ENCODE measurements at places on chromosomes 13 and 19.

DNA sequence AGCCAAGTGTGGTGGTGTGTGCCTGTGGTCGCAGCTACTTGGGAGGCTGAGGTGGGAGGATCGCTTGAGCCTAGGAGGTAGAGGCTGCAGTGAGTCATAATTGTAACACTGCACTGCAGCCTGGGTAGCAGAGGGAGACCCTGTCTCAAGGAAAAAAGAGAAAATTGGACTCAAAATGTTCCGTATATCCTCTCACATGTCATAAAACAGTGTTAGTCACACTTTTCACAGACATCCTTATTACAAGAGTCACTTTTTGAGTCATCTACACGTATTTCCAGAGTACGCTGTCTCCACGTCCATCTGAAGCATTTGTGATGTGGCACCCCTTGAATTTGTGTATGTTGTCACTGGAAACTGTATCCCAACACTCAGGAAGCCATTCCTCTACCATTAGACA is 133.0 kb downstream of the SIPA1L3 start:
- no peak for DNase-seq

GRCh38 chr19:50909240-50910070 is 1.7 kb downstream of the KLK4 start:
- DNase-seq, result no peak

GRCh38 chr13:98370806-98371515 is 193.9 kb upstream of the RNF113B start:
- no peak for DNase-seq

DNA sequence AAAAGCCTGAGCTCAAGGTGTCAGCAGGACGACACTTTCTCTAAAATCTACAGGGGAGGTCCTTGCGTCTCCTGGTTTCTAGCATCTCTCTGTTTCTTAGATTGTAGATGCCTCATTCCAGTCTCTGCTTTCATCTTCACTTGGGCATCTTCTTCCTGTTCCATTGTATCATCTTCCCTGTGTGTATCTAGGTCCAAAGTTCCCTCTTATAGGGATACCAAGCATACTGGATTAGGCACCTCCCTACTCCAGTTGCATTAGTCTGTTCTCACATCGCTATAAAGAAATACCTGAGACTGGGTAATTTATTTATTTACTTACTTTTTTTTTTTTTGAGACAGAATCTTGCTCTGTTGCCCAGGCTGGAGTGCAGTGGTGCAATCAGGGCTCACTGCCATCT is 91.3 kb upstream of the ABCC4 start:
- no peak for DNase-seq

DNA sequence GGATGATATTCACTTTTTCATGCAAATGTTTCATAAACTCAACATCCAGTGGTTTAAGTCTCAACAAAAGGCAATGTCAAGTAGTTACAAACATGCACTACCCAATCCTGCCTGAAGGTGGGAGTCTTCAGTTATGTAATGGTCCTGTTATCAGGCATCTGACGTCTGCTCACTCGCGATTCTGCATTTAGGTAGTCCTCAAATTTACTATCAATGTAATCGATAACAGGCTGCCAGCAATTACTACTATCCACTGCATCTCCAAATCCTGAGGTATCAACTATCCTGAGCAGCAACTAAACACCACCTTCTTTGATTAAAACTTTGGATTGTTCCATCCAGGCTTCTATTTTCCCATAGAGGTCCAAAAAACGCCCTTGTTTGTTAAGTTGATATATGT is 51.2 kb downstream of the NLRP12 start:
- peak; percentile 11 for DNase-seq

DNA sequence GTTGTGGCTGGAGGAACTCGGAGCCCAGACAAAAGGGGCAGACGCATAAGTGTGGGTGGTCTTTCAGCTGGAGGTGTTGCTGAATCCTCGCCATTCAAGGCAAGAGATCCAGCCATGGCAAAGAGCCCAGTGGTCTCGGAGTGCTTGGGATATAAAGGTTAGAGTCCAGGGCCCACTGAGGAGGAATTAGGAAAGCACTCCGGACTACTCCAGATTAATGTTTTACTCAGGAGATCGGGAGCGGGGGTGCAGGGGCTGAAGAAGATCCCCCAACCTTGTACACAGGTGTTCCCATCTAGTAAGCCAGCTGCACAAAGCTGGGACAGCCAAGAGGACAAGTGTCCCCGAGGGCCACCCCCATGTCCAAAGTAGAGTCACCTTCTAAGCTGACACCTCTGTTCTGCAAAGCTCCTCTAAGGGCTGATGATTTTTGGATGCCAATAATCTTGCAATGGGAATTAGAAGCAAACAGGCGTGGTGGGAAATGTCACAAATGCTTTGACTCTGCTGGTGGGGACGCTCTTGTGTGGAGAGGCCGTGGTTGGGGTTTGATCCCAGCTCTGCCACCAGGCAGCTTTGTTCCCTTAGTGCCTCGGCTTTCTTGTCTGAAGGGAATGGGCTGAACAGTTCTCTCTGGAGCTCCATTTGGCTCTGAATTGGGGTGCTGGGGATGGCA is 194.3 kb upstream of the SOX1 start:
- no peak for DNase-seq

DNA sequence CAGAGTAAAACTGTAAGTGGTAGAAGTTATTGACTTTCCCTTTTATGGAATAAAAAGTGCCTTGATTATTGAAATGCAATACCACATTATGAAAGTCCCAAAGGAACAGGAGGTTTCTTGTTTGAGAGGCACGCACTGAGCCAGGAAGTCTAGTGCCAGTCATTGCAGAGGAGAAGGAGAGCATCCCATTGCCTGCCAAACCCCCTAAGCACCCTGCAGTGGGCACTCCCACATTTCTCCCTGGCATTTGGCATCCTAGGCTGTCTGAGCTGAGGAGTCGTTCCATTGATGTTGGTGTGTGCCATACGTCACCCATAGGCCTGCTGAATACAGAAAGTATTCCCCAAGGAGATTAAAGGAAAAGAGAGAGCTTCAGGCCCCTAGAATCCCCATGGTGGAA is 85.7 kb upstream of the MBNL2 start:
- DNase-seq, result no peak

DNA sequence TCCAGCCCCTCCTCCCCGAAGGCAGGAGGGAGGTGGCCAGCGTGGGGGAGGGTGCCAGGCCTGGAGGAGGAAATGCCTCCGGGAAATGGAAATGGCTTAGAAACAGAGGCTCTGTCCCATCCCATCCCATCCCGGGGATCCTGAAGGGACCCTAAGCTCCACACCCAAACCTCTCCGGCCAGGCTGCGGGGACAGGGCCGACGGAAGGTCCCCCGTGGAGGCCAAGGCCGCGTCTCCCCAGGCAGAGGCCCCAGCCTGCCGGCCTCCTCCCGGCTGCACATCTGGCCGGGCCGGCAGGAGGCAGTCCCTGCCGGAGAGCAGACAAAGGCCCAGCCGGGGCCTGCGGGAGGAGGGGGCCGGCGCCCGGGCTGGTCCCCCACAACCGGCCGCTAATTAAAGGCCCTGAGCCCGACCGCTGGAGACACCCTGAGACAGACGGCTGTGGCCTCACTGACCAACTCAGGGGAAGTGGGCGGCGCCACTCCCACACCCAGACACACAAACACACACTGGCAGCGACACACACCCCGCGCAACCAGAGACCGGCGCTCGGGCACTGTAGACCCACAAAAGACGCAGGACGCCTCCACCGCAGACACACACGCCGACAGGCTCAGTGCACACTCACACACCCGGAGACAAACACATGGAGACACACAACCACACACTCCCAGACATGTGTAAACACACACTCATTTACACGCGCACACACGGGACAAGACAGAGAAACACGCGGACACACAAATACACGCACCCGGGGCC is 1.1 kb downstream of the ADAMTS10 start:
- no peak for DNase-seq

DNA sequence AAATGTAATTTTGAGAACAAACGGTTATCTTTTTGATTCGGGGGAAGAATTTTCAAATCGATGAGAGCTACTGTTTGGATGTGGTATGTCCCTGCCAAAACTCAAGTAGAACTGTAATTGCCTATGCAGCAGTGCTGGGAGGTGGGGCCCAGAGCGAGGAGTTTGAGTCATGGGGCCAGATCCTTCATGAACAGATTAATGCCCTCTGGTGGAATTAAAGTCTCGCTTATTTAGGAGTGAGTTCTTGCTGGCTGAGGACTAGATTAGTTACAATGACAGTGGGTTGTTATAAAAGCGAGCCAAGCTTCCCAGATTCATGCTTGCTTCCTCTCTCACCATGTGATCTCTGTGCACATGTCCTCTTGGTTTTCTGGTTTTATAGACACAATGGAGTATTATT is 11.8 kb upstream of the PRR20A start:
- DNase-seq, result no peak

DNA sequence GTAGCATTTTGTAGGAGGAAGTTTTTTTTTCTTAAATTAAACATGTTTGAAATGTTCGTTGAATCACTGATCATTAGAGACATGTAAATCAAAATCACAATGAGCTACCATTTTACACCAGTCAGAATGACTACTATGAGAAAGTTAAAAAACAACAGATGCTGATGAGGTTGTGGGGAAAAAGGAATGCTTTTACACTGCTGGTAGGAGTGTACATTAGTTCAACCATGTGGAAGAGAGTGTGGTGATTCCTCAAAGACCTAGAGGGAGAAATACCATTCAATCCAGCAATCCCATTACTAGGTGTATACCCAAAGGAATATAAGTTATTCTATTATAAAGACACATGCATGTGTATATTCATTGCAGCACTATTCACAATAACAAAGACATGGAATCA is 122.0 kb upstream of the ARGLU1 start:
- no peak for DNase-seq

- no peak for DNase-seq
These were observed 5.8 kb upstream of the DAPK3 start for GRCh38 chr19:3976495-3977241.

- DNase-seq, result no peak
These were observed 244.5 kb downstream of the OXGR1 start for GRCh38 chr13:96749825-96750224.

DNA sequence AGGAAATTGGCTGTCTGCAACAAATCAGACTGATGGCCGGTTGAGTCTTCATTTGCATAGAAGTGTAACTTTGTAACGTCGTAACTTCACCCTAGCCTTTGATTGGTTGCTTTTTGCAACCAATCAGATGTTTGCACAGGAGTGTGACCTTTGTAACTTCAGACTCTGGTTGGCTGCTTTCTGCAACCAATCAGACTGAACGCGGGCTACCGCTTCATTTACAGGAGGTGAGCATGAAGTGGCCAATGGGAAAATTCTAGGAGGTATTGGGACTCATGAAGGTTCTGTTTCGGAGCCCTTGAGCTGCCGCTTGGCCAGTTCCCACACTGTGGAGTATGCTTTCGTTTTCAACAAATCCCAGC is 441 bp upstream of the ZNF559 start:
- no peak for DNase-seq

DNA sequence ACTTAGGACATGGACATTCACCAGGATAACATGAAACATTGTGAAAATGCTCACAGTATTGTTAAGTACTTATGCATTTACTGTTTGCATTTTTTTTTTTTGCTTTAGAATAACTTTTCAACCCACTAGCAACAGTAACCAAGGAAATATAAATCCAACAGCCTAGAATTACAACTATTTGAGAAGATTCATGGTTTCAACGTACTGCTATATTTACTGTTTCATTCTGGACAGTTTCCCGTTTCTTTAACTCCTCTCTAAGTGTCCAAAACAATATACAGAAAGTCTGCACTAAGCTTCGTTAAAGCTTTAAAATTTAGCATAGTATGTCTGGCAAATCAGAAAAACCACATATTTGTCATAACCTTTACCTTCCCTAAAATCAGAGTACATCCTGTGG is 2.7 kb downstream of the SMAD9 start:
- no peak for DNase-seq

DNA sequence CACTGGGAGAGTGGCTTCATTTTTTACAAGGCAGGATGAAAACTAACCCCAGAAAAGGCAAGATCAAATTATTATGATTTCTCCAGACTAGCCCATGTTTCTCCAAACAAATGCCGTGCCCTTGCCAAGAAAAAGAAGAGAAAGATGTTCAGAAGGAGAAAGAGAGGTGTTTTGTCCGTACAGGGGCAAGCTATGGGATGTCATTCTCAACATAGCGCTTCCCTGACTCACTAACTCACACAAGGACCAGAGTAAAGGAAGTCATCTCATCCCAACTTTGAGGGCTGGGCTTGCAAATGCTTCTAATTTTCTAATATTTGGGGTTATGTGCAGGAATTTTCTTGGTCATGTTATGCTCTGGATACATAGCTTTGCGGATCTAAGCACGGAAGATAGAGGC is 224.2 kb upstream of the MAB21L1 start:
- DNase-seq, result no peak

DNA sequence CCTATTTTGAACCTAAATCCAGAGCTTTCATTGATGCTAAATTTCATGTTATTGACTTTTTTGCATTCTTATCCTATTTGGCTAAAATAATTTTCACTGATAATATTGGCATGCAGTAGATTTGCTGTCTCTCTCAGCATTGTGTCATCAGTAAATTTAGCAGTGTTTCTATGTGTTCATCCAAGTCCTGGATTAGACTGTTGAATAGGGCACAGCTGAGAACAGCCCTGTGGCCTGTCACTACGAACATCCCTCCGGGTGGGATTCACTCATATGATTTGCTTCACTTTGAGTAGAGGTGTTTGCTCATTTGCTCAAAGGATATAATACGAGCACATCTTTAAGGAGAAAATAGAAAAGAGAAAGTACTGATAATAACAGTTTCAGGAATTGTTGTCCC is 101.5 kb downstream of the HSPH1 start:
- no peak for DNase-seq

- DNase-seq, result no peak
These were observed at the start of gene DCT for GRCh38 chr13:94479616-94480015. Gene DCT, minus strand, starts transcription at chr13:94479682. Its CDS starts 427 bp downstream, at chr13:94479255.

DNA sequence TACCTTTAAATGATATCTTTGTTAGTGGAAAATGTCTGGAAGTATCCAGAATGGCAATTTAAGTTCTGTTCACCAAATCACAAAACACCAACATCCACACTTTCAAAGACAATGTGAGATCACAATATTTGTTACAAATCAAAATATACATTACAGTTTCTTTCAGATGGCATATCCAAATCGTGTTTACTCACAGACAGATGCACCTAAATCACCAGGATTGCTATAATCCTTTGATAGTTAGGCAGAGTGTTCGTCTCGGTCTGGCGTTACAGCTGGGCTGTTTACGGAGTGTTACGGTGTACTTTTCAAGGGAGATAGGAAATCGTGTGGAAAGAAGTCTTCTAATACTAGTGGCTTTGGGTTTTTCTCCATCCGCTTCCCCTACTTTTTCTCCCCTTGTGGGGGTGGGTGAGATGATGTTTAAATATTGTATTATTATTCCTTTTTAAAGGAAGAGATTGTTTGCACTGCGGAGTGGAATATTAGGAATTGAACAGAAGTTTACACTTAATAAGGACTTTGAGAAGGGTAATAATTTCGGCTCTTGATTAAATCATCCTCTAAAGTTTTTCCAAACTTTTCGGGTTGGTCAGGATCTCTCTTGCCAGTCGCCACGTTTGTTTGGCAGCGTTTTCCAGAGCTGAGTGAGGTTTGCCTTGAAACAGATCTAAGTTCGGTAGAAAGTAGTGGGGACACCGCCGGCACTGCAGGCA is 1.8 kb downstream of the MAB21L1 start:
- no peak for DNase-seq
